ENCODE measurements at places on chromosomes 3 and 15.

GRCh38 chr3:55197021-55197420, 269.2 kb upstream of the LRTM1 start:
- DNase-seq: no peak

GRCh38 chr15:49085696-49086459, 39.6 kb upstream of the SECISBP2L start:
- DNase-seq: no peak

- peak; percentile 34 for DNase-seq
Observed at GRCh38 chr15:85782064-85782463, 12.7 kb downstream of the KLHL25 start.

DNA sequence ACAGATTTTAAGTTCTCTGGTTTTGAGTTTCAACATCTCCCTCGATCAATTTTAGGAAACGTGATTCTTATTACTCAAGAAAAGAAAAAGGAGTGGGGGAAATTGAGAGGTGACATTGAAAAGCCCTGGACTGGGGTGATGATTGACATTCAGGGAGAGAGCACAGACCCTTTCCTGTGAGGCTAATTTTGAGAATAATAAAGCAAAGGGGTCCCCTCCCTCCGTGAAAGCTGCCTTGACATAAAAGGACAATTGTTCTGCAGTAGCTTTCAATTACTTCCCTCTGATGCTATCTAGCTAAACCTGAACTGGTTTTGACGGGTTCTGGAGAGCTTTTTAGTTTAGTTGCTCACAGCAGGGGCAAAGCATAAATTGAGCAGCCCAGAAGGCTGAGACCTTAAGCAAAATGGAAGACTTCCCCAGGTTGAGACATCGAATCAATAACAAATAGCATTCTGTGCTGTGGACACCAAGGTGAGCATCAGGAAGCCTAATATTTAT, 14.4 kb upstream of the CMTM8 start:
- DNase-seq: no peak

DNA sequence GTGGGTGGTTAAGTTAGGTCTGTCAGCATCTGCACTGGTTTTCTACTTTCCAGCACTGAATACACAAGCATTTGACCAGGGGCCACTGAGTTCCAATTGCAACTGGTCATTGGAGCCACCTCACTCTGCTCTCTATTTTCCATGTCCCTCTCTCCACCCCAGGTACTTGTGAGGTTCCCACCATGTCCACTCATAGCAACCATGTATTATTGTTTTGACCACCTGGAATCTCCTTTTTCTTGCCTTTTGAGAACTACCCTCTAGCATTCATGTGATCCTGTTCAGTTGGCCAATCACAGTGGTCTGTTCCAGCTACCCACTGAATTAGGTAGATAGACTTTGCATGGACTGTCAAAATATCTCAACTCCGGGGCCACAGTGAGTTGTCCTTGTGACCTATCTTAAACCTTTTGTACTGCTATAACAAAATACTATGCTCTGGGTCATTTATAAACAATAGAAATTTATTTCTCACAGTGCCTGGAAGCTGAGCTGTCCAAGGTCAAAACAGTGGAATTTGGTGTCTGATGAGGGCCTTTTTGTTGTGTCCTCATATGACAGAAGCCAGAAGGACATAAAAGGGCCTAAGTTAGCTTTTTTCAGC, 20.2 kb upstream of the TM4SF18 start:
- no peak for DNase-seq

DNA sequence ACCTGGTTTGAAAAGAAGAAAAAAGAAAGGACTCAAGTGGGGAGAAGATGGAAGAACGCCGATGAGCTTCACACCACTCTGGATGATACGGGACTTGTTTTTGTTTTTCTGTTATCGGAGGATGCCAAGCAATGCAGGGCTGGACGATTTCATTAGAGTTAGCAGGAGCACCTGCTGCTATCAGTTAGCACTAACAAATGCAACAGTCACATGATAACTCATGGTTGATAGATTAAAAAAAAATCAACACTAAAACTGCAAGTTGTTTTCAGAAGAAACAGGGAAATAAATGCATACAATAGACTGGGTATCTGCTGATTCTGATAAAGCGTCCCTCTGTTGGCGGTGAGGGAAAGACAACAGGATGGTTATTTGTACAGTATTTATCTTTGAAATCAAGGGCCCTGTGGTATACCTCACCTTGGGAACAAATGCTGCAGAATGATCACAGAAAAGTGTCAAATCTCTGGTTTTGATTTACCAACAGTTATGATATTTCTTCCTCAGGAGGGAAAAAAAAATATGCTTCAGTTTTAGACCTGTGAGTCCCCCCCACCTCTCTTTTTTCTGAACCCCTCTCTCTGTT, 575.1 kb downstream of the FOXP1 start:
- DNase-seq: no peak

DNA sequence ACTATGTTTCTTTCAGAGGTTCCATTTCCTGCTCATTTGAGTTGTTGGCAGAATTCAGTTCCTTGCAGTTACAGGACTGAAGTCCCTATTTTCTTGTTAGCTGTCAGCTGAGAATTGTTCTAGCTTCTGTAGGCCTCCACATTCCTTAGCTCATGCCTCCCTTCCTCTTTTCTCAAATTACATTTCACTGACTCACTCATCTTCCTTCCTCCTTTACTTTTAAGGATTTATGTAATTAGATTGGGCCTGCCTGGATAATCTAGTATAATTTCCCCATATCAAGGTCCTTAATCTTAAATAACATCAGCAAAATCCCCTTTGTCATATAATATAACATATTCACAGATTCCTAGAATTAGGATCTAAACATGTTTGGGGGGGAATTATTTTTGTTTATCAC, 40.6 kb upstream of the RBMS3 start:
- no peak for DNase-seq

DNA sequence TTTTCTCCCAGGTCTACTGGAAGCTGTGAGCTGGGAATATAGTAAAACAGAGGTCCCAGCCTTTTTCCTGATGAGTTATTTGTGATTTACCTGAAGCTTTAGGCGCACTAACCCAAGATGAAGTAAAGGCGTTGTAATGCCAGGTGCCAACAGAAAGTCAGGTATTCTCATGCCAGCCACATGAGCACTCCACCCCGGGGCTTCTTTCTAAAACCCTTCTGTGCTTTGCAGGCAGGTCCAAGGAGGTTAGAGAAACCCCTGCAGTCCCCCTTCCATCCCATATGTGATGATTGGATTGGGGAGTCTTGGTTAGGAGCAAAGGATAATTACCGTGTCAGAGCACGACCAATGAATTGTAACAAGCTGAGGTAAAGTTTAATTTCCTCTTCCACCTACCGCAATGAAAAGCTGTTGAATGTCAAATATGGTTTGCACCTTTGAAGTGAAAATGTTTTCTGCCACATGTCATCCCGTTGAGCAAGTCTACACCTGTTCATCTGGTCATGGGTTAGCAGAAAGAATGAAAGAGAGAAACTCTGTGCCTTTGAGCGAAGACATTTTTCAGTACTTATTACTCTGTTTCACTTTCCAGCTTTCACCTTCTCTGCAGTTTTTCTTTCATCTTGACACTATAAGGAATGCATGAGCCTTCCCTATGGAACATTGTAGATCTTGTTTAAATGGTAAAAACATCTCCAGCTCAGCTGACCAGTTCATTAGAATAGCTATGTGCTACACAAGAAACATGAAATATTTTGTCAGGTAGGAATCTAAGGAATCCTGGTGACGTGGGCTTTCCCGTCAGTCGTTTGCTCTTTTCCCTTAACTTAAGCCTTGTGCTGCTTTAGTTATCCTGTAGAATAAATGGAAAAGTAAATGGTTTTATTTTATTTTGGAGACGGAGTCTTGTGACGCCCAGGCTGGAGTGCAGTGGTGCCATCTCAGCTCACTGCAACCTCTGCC, 204.6 kb upstream of the IL12A start:
- DNase-seq: no peak

GRCh38 chr3:123711356-123711755, 126.5 kb upstream of the HACD2 start:
- DNase-seq: no peak

- DNase-seq: peak; percentile 68
Observed at GRCh38 chr3:49173116-49173791, 1.9 kb downstream of the KLHDC8B start.

DNA sequence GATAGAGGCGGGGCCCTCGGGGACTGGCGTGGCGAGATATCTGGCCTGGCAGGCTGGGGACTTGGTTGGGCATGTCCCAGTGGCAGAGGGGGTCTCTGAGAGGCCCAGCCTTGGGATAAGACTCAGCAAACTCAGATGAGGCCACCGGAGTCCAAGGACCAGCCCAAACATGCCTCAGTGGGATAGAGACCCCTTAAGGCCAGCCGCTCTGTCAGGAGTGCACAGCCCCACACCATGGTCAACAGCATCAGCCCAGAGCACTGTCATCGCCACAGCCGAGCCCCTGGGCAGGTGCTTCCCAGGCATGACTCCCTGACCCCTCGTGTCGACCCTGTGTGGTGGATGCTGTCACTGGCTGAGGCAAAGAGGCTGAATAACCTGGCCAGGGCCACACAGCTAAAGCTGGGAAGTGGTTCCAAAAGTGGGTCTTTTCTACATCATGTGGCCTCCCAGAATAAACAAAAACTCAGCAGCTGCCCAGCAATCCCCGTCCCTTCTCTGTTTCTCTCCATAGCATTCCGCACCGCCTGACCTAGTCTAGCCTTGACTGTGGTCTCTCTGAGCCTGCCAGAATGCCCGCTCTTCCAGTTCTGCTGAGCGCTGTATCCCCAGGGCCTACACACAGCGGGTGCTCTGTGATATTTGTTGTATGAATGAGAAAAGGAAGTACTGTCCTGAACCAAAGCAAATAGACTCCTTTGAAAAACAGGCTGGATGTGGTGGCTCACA, 15.1 kb downstream of the CTSH start:
- DNase-seq: no peak

- no peak for DNase-seq
Observed at GRCh38 chr15:51738553-51738952, 1.1 kb upstream of the LYSMD2 start.

DNA sequence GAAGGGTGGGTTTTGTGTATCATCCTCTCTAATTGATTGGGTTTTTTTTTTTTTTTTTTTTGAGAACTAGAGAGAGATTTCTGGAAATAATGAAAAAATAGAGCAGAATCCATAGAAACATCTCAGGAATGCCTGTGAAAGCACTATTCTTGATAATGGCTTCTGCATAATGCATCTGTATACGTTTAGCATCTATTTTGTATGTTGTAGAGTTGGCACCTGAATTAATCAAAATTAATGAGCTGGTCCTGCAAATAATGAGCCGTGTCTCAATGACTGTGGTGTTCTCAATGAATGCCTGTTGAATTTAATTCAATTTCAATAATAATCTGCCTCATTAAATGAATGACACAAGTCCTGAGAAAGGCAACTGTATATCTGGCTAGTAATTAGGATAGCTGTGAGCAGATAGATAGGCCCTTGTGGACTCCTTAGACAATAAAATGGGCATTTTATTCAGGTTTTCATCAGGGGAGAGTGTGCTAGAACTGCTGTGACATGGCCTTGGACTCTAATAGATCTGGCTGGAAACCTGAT, 70.5 kb upstream of the WDR72 start:
- DNase-seq: no peak

DNA sequence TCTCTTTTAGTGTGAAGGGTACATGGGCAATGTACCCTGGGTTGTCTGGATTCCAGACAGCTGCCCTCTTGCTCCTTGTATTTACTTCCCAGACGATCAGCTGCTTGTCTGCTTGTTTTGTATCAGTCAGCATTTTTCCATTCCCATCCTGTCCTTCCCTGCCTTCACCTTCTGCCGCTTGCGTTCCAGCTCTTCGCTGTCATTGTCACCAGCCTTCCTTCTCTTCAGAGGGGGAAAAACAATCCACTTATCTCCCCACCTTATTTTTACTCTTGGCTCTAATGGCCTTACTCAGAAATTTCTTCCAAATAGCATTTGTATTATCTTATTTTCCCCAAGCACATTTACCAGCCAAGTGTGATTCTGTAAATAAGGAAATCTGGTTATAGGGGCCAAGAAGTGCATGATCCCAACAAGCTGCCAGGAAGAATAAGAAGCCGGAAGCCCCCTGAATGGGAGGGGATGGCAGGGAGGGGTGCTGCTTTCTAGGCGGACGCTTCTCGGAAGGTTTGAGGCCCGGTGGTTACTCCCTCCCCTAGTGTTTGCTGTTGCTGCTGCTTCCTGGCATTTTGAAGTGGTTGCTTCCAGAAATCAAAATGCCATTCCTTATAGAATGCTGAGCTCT, 497.6 kb downstream of the NTRK3 start:
- no peak for DNase-seq

GRCh38 chr3:72461787-72462186, 386.5 kb downstream of the SHQ1 start:
- DNase-seq: no peak

DNA sequence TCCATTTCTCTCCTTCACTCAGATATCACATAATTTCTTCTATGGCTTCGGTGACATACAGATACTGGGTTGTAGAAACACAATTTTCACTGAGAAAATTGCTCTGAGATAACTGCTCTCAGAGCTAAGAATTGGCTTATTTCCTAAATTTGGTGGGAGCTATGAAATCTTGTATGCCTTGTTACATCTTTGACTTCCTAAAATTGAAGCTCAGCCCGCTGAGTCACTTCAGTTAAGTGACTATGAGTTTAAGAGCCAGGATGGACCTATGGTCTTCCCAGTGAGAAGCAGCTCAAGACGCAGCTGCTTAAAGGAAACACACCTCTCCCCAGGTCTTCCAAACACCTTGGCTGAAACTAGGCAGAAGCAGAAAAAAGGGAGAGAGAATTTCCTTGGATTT, 56.4 kb downstream of the EFHB start:
- no peak for DNase-seq

GRCh38 chr15:83115410-83115809, 8.0 kb downstream of the TM6SF1 start:
- no peak for DNase-seq

DNA sequence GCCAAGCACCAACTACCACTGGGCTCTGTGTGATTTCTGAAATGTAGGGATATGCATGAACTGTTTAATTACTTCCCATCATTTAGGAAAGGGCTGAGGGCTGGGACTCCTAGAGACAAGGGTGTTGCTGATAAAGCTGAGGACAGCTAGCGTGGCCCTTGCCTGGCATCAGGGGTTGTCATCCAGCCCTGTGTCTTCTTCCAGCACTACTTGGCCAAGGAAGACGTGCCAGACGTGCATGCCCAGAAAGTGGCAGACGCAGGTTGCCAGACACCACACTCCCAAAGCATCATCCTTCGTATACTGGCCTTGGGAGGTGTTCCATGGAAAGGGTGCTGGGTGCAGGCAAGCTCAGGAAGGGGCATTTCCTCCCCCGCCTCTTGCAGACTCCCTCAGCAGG, 64.8 kb downstream of the LRIG1 start:
- DNase-seq: no peak

- no peak for DNase-seq
Observed at GRCh38 chr3:10006048-10006761, 19.6 kb upstream of the EMC3 start.

GRCh38 chr3:189049458-189050236, 122.1 kb upstream of the TPRG1 start:
- DNase-seq: no peak

DNA sequence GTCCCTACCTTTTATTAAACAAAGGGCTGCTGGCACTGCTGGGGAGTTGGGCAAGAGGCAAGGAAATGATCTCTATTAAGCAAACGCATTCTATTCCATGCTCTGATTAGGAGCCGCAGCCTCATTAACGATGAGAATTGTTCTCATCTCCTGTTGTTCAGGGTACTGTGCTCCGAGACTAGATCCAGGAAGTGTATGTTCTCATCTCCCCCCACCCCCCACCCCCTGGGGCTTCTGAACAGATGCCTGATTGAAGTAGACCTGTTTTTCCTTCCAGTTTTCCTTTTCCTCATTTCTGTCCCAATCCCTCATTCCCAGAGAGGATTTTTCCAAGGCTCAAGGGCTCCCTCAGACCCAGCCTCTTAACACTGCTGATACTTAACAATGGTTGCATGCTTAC, 81.6 kb upstream of the FEZF2 start:
- DNase-seq: no peak

All from left hindlimb (tissue), 1 donor.